AG09309 (cell line): ENCODE measurements at places on chromosomes 4 and X.
A peak's percentile ranks its signal among the peaks of the same experiment; 100 is the strongest.

DNA sequence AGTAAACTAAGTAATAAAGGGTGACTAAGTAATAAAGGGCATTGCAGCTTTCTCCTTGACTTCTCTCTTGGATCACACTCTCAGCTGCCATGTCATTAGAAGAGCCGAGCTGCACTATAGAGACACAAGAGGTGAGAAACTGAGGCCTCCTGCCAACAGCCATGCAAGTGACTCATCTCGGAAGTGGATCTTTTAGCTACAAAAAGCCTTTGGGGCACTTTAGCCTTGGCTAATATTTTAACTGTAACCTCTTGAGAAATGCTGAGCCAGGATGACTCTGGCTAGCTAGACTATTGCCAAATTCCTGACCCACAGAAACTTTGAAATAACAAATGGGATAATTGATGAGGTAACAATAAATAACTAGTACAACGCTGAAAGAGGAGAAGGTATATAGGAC is 1.5 kb upstream of the NEIL3 start:
- DNase-seq, result peak; percentile 79

- no peak for DNase-seq
These were observed 55.0 kb downstream of the TXK start for GRCh38 chr4:48078862-48079655.

DNA sequence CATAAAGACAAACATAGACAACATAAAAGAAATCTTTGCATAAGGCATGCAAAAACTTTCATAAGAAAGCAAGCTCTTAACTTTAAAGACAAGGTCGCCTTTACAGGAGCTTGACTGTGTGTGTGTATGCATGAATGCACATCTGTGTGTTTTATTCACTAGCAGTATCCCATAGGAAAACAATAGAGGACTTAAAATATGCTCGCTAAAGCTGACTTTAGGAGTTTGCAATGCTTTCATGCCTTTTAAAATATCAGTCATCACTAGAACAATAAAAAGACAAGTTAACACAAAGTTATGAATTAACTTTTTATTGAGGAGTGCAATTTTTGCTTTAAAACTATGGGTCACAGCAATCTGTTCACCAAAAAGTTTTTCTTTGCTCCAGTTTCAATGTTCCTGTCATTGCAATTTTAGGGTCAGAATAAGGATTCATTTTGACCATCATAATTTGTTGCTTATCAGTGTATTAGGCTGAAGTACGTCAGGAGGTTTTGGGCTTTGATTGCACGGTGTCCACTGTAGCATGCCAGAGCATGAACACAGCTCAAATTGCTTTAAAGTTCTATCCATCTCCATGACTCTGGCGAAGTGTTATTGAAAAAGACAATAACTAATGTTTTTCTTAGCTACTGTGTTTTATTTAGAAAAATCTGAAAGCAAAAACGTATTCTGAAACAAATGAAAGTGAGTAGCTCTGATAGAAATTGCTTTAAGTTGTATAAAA is 36.9 kb downstream of the ANXA10 start:
- no peak for DNase-seq

DNA sequence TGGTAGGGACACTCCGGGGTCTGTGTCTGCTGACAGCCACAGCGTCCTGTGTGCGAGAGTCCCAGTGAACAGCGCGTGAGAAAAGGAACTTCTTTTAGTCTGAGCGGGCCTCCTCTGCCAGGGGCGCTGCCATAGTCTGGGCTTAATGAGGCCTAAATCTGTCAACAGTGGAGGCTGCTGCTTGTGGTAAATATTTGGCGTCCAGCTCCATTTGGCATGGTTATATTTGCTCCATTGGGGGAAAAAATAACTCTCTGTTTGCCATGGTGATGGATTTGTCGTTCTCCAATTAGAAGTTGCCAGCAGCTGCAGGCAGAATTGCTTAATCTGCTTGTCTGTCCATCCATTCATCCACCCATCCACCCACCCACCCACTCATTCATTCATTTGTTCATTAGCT is 71.4 kb upstream of the PSAPL1 start:
- DNase-seq, result no peak

- DNase-seq, result peak; percentile 78
These were observed 214.6 kb downstream of the PALLD start for GRCh38 chr4:168711197-168712140.

GRCh38 chr4:2338754-2339457 is 77.0 kb upstream of the MXD4 start:
- no peak for DNase-seq

- peak; percentile 35 for DNase-seq
These were observed 24.2 kb upstream of the EPGN start for GRCh38 chr4:74284053-74284452.

DNA sequence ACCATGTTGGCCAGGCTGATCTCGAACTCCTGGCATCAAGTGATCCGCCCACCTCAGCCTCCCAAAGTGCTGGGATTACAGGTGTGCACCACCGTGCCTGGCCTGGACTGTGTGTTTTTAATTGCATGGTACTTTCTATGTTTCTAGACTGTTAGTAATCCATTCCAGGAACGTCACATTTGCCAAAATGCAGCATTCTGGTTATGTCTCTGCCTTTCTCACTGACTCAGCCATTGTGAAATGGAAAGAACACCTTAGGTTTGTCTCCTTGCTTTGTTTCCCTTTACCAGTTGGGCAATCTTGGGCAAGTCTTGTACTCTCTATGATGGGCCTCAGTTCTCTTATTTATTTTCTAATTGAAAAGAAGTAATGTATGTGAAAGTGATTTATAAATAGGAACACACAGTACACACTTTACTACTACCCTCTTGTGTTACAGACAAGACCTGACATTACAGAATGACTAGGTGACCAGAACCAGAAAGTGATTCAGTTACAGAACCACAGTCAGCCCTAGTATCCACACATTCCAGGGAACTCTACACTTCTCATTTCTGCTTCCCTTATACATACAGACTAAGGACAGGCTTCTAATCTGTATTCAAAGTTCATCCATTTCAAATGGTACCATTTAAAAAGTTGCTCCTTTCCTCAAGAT is 187.1 kb downstream of the MGST2 start:
- no peak for DNase-seq

DNA sequence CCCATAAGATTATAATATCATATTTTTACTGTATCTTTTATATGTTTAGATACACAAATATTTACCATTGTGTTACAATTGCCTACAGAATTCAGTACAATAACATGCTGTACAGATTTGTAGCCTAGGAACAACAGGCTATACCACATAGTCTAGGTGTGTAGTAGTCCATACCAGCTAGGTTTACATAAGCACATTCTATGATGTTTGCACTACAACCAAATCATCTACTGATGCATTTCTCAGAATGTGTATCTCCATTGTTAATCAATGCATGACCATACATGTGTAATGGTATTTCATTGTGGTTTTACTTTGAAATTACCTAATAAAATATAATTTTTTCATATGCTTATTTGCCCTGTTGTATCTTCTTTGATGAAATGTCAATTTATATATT is 288.1 kb upstream of the PCDH10 start:
- no peak for DNase-seq

GRCh38 chrX:413322-414201 is 26.9 kb upstream of the PPP2R3B start:
- no peak for DNase-seq

GRCh38 chrX:152600853-152601633 is 36.7 kb upstream of the GABRQ start:
- DNase-seq, result no peak

GRCh38 chrX:44431194-44431593 is 87.7 kb upstream of the EFHC2 start:
- DNase-seq, result no peak

- DNase-seq, result no peak
These were observed at the start of gene WAS for GRCh38 chrX:48683411-48683982. TSS of gene WAS (plus strand) at chrX:48683799. CDS start at chrX:48683854, 55 bp downstream.

DNA sequence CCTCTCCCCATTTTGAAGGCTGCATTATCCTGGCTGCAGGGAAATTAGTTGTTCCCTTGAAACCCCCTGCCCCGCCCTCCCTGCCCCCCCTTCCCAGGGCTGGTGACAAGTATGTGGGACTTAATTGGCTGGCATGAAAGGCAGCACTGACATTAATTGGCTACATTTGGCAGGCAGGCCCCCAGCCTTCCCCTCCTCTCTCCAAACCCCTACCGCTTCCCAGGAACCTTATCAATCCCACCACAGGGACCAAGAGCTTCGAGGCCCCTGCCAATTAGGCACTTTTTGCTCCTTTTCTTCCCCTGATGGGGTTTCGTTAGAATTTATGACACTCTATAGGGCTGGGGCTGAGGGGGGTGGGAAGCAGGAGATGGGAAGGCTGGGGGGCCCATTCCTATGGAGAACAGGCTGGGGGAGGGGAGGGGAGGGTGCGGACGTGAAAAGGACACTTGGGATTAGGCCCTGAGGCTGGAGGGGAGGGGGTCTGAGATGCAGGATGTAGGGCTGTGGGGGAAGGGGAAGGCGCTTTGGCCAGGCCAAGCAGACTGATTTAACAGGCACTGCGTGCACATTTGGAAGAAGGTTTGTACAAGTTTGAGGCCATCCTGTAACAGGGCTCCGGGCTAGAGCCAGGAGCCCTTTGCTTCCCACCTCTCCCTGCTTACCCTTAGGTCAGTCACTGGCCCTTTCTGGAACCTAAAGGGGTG is 52.2 kb downstream of the EFNB1 start:
- DNase-seq, result no peak

GRCh38 chr4:106149911-106150310 is 166.1 kb downstream of the TBCK start:
- DNase-seq, result no peak

DNA sequence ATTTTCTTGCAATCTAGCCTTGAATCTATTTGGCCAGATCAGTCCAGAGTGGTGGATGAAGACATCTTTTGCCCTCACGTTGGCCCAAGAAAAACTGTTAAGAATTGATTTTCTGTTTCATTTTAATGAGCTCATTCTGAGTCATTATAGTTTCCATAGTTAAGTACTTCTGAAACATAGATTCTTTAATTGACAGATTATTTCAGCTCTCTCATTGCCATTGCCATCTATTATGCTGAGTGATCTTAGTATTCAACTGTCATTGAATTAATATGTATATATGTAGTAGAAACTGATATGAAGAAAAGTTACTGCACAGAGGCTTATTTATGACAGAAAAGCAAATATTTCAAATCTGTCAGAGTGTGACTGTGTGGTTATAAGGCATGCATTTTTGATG is 45.5 kb upstream of the PPP1R2C start:
- DNase-seq, result no peak

DNA sequence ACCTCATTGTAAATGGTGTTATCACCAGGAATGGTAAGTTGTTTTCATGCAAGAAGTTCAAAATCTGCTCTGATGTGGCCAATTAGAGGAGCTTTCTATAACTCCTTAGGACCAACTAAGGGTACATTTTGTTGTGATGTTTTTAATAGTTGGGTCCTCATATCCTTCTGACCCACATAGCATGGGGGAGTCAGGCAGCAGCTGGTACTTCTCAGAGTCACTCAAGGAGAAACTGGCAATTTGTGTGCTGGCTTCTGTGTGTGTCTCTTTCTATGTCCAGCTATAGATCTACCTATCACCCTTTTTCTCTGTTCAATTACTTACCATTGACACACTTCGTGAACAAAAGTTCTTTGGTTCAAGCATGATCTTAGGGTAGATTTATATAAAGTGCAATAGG is 194.3 kb upstream of the TENM3 start:
- no peak for DNase-seq

GRCh38 chr4:182869697-182870096 is 47.5 kb downstream of the DCTD start:
- no peak for DNase-seq

DNA sequence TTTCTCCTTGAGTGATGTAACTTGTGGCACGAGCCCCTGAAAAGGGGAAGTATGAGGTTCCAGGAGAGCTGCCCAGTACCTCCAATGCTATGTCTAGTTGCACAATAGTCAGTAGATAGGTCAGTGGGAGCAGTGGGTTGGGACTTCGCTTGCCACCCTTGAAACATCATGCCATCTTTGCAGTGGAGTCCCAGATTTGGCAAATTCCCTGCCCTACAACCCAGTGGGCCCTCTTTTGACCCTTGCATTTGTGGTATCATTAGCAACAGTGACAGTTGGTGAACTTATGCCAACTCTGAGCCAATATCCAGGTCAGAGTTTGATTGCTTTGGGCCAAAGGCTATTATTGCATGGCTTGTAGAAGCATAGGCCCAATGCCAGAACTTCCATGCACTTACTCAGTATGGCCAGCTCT is 12.3 kb downstream of the FHL1 start:
- DNase-seq, result no peak

DNA sequence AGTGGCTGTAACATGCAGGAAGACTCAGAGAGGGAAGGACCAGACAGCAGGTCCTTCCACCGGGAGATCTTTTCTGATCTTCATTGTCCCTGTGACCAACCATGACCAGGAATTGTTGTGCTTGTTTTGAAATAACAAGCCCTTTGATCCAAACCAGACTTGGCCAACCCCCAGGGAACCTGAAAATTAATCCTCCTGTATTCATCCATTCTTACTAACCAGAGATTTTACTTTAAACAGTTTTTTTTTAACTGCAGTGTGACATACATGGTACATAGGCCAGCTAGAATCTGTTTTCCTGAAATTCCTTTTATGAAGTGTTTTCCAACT is 4.0 kb downstream of the WFS1 start:
- DNase-seq, result no peak

- no peak for DNase-seq
These were observed 1216.1 kb downstream of the FSTL5 start for GRCh38 chr4:160947653-160948052.

- DNase-seq, result no peak
These were observed 23.7 kb downstream of the DCHS2 start for GRCh38 chr4:154467886-154468285.

GRCh38 chr4:140090215-140090731 is 63.7 kb downstream of the MAML3 start:
- DNase-seq, result no peak

- DNase-seq, result no peak
These were observed 2.5 kb downstream of the DDX3X start for GRCh38 chrX:41336447-41336846.

GRCh38 chr4:180832073-180832472 is 1411.1 kb upstream of the TENM3 start:
- no peak for DNase-seq

- no peak for DNase-seq
These were observed 1204.2 kb downstream of the PCDH18 start for GRCh38 chr4:136328131-136328530.

GRCh38 chr4:102823897-102824296 is 3.5 kb downstream of the UBE2D3 start:
- no peak for DNase-seq

- DNase-seq, result no peak
These were observed 43.7 kb upstream of the TMSB15B start for GRCh38 chrX:103918571-103919269.

- no peak for DNase-seq
These were observed 279.0 kb downstream of the ARAP2 start for GRCh38 chr4:35965300-35965699.

- no peak for DNase-seq
These were observed 172.2 kb downstream of the HS6ST2 start for GRCh38 chrX:132786217-132786616.

GRCh38 chr4:112113864-112114263 is 31.4 kb upstream of the FAM241A start:
- DNase-seq, result no peak

DNA sequence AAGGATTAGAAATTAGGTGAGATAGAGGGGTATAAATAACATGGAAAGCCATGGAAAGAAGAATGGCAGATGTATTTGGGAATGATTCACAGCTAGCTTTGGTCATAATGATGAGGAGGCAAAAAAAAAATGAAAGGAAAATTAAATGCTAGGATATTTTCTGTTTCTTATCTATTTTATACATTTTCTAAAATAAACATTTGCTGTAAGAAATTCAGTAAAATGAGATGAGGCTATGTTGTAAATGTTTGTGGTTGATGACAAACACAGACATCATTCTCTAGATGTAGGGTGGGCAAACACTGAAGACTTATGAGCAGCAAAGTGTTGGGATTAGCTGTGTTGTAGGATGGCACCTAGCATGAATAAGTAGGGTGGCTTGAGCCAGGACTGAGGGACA is 407.1 kb downstream of the IL15 start:
- peak; percentile 41 for DNase-seq
